ENCODE measurements at places on chromosomes 12 and 14. TPM values are rescaled to one million over a fixed set of nuclear protein-coding genes. Genes with fewer than 3 reads are reported as not detected.

- DNase-seq, result no peak
These were observed 148.4 kb downstream of the CHST11 start for GRCh38 chr12:104604995-104605675.

- DNase-seq, result no peak
These were observed 278.1 kb upstream of the LMO3 start for GRCh38 chr12:16884056-16884455.

DNA sequence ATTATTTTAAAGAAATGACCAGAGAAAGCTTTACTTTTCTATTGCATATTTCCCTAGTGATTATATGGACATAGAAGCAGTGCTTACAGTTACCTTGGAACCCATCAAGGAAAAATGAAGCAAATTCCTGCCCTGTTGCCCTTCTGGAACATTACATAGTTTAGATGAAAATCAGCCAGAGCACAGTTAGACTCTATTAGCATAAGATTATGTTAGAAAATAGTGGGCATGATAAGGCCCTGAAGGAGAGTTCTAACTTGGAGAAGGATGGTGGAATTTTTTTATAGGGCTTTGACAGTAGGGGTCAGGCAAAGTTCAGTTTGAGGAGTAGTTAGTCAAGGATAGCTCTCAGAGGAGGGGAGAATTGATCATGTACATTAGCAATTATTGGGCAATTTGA is 74.3 kb downstream of the FUT8 start:
- DNase-seq, result no peak

Gene RNASE3
- total RNA-seq, result not detected

Gene MYH6
- not detected for total RNA-seq
